T-helper 22 cell (primary cell): ENCODE measurements at places on chromosomes 2 and 18.

DNA sequence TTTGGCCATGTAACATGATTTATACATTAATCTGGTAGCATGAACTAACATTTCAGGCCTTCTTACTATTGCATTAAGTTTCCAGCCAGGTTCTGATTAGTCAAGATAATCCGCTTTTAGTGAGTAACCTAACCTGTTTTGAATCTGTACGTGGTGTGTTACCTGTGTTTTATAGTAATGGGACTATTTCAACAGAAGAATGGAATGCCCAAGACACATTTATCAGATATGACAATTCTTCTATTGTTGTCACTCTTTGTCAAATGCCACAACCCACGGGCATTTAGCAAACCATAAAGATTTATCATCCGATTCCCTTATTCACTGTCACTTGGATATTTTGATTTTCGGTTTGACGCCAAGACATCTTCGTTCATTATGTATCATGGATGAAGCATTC lies 117.9 kb downstream of the ETAA1 start:
- no peak for DNase-seq

DNA sequence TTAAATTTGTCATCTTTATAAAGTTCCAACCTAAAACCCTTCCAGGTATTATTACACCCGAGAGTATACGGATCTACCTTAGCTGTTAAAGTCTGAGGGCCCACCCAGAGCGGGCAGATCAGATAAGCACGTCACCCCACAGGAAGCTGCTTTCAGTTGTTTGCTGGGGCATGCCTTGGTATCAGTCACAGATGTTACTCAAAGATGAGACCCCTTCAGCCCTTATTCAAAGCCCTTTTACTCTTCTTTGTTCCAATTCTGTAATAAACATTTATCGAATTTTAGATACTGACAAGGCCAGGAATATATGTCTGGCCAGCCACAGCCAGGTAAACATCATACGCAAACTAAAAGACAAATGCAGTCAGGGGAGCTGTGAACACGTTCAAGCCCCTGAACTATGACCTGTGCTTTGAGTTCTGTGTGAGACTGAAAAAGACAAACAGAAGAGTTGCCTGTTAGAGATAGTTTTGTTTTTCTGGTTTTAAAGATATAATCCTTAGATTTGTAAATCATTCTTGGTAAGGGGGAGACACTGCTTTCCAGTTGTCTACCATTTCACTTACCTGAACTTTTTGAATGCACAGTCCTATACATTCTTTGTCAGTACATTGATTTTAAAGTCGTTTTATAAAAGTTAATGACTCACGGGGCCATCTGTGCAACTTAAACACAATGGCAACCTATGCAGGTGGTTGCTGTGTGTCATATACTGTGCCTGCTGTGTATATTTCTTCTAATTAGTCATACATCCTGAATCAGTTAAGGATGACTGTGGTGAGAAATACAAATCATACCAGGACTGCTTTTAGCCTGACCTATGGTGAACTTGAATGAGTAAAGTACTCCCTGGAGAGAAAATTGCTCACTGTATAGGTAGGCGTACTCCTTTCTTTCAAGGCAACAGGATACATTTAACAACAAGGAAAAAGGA lies 100.5 kb upstream of the ITPRID2 start:
- no peak for DNase-seq

DNA sequence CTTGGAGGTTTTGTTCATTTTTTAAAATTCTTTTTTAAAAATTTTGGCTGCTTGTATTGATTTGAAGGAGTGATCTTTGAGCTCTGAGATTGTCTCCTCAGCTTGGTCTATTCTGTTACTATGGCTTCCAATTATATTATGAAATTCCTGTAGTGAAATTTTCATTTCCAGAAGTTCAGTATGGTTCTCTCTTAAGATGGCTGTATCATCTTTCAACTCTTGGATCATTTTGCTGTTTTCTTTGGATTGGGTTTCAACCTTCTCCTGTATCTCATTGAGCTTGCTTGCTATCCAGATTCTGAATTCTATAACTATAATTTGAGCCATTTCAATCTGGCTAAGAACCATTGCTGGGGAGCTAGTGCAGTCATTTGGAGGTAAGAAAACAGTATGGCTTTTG lies 270.8 kb upstream of the NT5C1B start:
- DNase-seq, result no peak

GRCh38 chr2:213496226-213496625 lies 212.0 kb downstream of the SPAG16 start:
- no peak for DNase-seq

GRCh38 chr2:99279969-99280695 lies 20.9 kb downstream of the LYG1 start:
- DNase-seq, result no peak

DNA sequence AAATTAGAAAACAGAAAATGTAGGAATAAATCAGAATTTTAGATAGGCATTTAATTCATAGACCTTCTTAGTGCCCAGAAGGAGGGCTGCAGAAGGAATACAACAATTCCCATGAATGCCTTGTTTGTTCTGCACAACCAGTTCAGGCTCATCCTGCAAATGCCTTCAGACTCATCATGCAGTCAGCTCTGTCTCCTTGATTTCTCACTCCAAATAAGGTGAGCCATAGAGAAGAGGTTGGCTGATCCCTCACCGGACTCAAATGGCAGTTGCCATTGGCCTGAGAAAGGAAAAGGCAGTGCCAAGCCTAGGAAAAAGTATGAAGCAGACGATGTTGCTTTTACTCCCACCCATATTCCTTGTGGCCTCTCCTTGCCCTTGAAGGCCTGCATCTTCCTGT lies 50.3 kb downstream of the DSC3 start:
- no peak for DNase-seq

- no peak for DNase-seq
These were observed 141.8 kb downstream of the ACKR3 start for GRCh38 chr2:236711440-236711839.

DNA sequence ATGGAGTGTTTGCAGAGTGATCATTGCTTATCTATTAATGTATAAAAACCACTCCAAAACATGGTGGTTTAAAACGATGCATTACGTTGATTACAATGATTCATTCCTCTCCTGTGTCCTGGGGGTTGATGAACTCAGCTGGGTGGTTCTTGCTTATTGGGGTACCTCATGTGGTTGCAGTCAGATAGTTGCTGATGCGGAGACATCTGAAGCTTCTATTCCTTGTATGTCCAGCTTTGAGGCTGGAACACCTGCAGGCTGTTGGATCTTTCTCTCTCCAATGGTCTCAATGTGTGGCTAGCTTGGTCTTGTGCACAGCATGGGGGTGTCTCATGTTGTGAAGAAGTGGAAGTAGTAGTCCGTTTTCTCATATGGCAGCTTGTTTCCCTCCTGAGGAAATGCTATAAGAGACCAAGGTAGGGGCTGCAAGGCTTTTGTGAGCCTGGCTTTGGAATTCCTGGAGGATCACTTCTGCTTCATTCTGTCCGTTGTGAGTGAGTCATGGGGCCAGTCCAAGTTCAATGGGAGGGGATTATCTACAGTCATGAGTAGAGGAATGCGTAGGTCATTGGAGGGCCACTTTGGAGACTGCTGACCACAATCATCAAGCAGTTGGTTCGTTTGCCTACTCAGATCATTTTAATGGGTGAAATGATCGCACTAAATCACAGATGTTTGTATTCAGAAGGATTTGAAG lies 601.0 kb downstream of the SLC4A3 start:
- no peak for DNase-seq

- DNase-seq, result no peak
These were observed 94.5 kb downstream of the ZBTB7C start for GRCh38 chr18:48314690-48315089.

GRCh38 chr2:74576863-74577229 lies 22.3 kb downstream of the DOK1 start:
- DNase-seq, result no peak

- DNase-seq, result no peak
These were observed 442.8 kb upstream of the SYT4 start for GRCh38 chr18:43720041-43720440.

GRCh38 chr18:7980656-7981055 lies 413.5 kb downstream of the PTPRM start:
- no peak for DNase-seq

DNA sequence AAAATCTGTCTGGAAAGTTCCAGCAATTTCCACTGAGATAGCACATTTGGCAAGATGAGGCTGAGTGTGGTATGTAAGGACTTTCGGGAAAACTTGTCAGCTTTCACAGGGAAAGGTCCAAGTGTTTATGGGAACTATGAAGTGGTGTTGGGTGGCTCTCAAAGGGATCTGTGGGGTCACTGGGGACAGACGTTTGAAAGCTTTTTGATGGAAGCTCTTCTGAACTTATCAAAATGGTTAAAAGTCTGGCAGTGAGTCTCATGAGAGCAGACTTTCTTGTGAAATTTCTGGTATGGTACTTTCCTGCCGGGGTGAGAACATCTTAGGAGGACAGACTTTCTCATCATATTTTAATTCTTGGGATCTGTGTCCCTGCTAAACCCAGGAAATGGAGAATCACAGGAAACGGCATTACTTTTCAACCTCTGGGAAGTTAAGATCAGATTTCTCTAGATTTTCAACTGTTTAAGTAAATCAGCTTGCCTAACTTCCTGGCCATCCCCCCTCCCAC lies 546.3 kb upstream of the ZEB2 start:
- no peak for DNase-seq
